ENCODE measurements at places on chromosomes 5 and 9. TPM values are rescaled to one million over a fixed set of nuclear protein-coding genes. Genes with fewer than 3 reads are reported as not detected.

GRCh38 chr5:50963971-50964745 is 297.7 kb downstream of the PARP8 start:
- peak; percentile 32 for DNase-seq

Gene SPINK13
- not detected for total RNA-seq

DNA sequence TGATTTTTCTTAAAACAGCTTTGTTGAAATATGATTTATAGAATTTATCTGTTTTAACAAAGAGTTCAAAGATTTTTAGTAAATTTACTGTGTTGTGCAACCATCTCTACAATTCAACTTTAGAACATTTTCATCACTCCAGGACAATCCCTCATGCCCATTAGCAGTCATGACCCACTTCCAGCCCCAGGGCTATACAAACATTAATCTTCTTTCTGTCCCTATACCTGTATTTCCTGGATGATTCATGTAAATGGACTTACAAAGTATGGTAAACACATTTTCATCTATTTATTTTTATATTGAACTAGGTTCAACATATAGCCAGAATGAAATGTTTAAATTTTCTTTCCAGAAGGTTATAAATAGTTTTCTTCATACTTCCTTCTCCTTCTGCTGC is 127.8 kb upstream of the CCDC180 start:
- no peak for DNase-seq

DNA sequence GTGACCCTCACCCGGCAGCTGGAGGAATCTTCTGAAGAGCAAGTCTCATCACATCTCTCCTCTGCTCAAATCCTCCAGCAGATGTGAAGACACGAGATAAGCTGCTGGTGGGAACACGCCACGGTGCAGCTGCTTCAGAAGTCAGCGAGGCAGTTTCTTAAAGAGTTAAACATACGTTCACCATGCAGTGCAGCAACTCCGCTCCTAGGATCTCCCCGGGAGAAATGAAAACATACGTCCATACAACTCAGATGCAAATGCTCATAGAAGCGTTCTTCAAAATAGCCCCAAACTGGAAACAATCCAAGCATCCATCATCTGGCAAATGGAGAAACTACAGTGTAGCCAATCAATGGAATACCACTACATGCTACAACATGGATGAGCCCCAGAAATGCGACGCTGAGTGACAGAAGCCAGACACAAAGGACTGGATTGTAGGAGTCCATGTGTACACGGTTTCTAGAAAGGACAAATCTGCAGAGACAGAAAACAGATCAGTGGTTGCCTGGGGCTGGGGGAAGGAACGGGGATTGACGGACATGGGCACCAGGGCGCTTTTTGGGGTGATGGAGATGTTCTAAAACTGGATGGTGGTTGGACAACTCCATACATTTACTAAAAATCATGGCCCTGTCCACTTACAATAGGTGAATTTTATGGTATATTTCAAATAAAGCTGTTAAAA is 150.6 kb downstream of the COL23A1 start:
- peak; percentile 6 for DNase-seq

GRCh38 chr9:137590123-137590468 is 216 bp downstream of the ZMYND19 start:
- no peak for DNase-seq

Gene OR1L1
- total RNA-seq = not detected

GRCh38 chr5:3331819-3332218 is 263.8 kb upstream of the IRX1 start:
- DNase-seq = no peak

DNA sequence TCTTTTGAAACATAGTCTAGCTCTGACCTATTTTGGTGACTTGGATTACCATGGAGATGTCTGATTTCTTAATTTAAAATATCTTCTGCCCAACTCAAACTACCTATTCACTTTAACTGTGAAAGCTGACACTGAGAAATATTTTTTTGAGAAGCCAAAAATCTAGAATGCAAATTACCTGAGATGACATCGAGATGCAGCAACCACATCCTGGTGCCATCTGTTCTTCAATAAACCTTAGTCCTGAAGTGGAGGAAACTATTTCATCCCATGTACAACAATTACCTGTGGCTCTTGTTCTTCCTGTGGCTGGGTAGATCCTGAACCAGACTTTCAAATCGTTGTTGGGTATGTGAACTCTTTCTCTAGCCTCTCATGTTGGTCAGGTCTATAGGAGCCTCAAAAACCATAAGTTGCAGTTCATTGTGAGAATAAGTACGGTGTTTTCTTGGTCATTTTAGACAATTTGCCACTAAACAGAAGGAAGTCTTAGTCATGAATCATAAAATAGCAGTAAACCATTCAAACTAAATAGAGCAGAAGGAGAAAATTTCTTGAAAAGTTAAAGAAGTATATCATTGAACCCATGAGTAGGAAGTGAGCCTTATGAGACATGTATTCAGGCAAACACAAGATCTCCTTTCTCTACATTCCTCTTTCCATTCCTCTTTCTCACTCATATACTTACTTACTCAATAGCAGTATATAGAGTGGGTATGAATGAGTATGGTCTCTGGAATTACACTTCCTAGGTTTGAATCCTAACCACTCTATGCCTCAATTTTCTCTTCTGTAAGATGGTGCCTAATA is 176.0 kb downstream of the HMHB1 start:
- DNase-seq = no peak

GRCh38 chr9:130663977-130664250 is 480 bp upstream of the PRDM12 start:
- DNase-seq = no peak

DNA sequence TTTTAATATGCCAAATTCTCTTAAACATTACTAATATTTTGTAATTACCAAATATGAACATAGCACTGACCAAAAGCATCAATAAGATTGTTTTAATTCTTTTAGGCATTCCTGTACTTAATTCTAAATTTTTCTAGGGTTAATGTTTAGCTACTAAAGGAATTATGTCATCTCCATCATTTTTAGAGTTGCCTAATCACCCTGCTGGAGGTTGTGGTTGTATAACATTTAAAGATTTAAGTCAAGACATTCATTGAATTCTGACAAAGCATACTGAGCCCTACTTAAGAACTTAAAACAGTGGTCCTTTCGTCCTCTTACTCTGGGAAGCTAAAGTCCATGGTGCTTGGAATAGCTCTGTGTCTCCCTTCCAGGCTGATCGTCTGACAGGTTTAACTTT is 28.1 kb upstream of the DAB2 start:
- no peak for DNase-seq

DNA sequence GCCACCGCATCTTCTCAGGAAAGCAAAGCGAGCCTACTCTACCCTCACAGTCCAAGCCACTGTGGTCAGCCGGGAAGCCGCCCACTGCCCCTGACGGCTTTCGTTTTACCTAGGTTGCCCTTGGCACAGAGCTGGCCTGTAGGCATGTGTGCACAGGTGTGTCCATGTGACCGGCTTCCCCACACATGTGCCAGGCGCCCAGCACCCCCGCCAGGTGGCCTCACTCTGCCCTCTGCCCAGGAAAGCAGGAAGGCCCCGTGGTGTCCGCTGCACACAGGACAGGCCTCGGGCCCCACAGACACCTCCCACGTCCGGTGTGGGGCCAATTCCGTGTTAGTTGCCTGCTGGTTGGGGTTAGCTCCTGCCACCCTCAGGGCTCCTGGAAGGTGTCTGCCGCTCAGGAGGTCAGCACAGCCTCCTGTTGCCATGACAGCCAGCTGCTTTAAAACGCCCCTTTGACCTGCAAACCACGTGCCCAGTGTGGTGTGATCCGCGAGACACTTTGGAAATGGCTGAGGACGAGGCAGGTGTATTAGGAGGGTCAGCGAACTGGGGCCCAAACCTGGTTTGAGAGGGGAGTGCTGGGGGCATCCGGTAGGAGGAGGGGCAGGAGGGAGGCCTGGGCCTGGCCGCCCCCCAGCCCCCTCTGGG is 28.7 kb downstream of the TPPP start:
- peak; percentile 12 for DNase-seq

Gene C7
- total RNA-seq = not detected

DNA sequence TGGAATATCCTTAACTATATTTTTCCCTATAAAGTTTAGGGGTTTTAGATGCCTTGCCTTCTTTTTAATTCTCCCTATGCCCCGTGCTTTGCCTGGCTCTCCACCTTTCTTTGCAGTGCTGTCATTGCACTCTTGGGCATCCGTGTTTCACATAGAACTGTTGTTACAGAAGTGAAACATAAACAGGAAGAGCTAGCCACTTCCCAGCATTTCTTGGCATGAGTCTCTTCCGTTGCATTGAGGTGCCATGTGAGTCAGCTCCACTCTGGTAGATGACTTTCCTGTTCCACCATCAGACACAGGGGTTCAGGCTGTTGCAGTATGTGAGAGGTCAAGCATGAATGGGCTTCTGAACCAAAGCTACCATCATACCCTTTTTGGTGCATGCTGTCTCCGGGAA is 73.4 kb downstream of the ANGPTL2 start:
- DNase-seq = no peak

Gene PCDHB3
- total RNA-seq = 36.9 TPM

GRCh38 chr9:130555061-130555460 is 24.3 kb upstream of the FUBP3 start:
- no peak for DNase-seq

Gene PTGR1
- total RNA-seq = 23.4 TPM

- DNase-seq = no peak
Observed at GRCh38 chr5:132457371-132458225, 33.0 kb downstream of the IRF1 start.

DNA sequence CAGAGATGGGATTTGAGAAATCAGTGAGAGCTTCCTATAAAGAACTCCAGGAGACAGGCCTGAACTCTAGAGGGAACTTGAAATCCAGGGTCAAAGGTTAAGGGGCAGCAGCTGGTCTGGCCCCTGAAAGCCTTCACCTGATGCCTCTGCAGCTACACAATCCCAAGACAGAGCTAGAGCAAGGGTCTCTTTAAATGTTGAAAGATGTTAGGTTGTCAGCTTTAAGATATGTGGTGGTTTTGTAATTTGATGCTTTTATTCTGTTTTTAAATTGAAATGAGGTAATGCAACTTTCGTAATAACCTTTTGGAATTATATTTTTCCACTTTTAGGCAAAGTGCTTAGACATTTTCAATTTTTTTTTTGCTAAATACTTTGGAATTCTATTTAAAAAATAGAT is 2.4 kb downstream of the SOWAHA start:
- DNase-seq = no peak

DNA sequence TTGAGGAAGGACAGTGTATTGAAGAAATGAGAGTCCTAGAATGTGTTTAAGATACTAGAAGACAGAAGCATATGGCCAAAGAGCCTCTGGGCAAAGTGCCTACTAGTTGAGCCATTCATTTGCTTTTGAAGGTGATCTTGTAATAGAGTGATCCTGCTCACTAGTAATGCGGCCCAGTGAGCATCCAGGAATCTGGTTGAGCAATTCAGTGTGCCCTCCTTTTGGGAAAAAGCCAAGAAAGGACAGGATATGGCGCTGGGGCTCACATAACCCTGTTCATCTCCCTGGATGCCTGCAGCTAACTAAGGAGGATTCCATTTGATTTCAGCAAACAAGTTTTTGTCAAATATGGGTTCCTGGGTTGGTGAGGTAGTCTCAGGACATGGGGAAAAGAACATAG is 16.3 kb downstream of the ADAM19 start:
- no peak for DNase-seq

DNA sequence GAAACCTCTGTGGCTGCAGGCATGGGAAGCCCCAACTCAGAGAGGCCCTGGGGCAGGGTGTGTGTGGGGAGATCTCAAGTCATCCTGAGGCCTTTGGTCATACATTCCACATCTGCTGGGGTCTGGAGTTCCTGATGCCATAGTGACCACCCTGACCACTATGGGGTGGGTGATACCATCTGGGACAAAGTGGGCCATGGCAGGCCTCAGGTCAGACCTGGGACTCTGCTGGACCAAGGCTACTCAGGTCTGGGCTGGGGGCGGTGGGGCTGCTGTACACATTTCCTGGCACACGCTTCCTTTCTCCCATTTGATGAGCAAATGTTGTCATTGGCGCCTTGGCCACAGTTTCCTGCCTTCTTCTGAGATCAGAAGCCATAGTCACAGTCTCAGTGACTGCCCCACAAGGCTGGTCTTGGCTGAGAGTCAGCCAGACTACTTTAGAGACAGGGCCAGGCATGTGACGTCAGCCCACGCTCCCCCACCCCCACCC is 15.1 kb upstream of the ACSL6 start:
- DNase-seq = no peak

Gene EIF4E1B
- total RNA-seq = not detected

DNA sequence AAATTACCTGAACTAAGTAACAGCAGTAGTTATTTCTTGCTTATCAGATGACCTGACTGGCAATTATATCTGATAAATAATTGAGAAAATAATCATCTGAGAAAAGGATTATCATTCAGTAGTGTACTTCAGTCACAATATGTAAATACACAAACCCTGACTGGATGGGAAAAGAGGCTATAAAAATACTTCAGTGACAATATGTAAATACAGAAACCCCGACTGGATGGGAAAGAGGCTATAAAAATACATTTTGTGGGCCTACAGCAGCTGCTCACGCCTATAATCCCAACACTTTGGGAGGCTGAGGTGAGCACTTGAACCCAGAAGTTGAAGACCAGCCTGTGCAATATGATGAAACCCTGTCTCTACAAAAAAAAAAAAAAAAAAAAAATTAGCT is 11.1 kb downstream of the UBAP2 start:
- DNase-seq = no peak

- DNase-seq = no peak
Observed at GRCh38 chr5:169696621-169697510, 59.8 kb downstream of the DOCK2 start.

Gene PCDHAC1
- 25.2 TPM for total RNA-seq

Gene IL11RA
- total RNA-seq = 28.8 TPM

GRCh38 chr9:15111071-15111470 is 195.9 kb downstream of the TTC39B start:
- no peak for DNase-seq

DNA sequence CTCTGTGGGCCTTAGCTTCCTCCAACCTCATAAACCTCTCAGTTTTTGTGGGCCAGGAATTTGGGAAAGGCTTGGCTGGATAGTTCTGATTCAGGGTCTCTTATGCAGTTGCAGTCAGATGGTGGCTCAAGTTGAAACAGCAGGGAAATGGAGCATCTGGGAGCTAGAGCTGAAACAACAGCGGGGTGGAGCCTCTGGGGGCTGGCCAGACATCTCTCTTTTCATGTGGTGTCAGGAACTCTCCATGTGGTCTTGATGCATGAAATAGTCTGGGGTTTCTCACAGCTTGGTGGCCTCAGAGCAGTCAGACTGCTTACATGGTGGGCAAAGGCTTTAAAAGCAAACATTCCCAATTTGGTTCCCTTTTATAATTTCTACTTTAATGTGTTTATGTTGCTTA is 13.5 kb downstream of the ZNF346 start:
- peak; percentile 64 for DNase-seq

- peak; percentile 16 for DNase-seq
Observed at GRCh38 chr9:70924895-70925547, 196.4 kb downstream of the TRPM3 start.

Gene RPL37
- 840 TPM for total RNA-seq

Gene CDO1
- 136 TPM for total RNA-seq

GRCh38 chr5:59119480-59119879 is 536.6 kb downstream of the RAB3C start:
- DNase-seq = no peak

Gene MEGF10
- total RNA-seq = 0.69 TPM

DNA sequence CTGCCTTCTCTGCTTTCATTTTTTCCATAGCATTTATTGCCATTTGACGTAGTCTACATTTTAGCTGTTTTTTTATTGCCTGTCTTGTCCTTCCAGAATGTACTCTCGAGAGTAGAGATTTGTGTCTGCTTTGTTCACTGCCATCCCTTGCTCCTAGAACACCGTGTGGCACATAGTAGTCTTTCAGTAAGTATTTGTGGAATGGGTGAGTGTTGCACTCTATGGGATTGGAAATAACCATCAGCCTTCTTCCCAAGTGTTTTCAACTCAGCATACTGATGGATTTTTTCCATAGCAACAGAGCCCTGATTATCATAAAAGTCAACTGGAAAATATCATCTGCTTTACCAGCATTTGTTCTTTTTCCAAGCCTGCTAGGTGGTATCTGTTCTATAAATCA is 462.6 kb downstream of the ENC1 start:
- DNase-seq = no peak
